ENCODE measurements at places on chromosomes 16 and 17.

DNA sequence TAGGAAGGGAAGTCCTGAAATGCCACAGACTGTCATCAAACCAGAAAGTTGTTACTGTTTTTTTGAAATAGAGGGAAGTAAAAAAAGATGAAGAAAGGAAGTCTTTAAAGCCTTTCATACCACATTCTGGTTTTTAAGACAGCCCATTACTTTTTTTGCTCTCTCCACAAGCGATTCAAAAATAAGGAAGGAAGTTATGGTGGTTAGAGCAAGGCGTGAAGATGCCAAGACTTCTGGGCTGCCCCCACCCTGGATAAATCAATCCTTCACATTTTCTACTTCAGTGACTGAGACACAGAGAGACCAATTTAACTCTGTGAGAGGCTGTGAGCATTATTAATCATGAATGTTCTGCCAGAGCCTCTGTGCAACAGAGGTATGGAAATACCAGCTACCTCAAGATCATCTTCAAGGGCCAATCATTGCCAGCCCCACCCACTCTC lies 82.3 kb upstream of the BCAR1 start:
- DNase-seq = no peak

GRCh38 chr17:64133546-64134215 lies 3.7 kb upstream of the ERN1 start:
- peak; percentile 75 for DNase-seq

GRCh38 chr17:75277664-75278071 lies 6.6 kb upstream of the MIF4GD start:
- no peak for DNase-seq

DNA sequence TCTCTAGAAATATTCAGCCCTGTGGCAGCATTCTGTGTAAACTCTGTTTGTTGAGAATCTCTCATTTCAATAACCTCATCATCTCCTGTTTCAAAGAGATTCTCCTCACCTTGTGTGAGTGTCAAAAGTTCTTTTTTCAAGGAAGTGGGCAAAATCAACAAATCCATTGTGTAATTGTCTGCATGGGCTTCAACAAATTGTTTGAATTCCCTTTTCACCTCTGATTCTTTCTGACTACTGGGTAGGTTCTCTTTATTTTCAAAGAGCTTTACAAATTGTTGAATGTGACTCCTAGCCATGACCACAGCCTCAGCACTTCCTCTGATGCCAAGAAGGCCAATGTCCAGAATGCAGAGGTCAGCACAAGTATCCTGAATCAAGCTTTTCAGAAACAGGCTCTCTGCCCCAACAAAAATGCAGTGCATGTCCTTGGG lies 48.0 kb downstream of the N4BP1 start:
- no peak for DNase-seq

GRCh38 chr16:4649744-4650442 lies 25.3 kb downstream of the MGRN1 start:
- DNase-seq = no peak

DNA sequence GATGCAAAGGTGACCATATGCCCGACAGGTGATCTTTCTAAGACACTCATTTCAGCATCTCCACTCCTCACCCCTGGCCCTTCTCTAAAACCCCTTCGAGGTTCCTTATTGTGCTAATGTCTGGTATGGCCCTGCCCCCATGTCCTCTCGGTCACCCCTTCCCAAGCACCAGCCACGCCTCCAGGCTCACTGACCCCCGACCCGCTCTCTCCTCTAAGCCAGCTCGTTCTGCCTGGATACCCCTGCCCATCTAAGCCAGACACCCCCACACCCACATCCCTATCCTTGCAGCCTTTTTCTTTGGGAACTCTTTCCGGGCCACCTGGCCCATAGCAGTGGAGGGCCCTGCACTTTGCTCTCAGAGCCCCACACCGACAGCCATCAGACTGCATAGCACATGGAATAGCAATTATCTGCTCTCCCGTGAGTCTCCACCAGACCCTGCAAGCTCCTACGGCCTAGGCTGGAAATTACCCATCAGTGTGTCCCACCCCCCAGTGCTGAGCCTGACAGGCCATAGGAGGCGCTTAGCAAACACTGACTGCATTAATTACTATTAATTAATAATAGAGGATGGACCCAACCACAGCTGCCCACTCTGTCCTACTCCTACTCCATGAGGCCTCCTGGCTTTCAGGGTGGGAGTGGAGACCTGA lies 176.7 kb downstream of the TMEM132E start:
- DNase-seq = no peak

- no peak for DNase-seq
Measured at GRCh38 chr17:79645022-79645776, 34.3 kb upstream of the RBFOX3 start.

DNA sequence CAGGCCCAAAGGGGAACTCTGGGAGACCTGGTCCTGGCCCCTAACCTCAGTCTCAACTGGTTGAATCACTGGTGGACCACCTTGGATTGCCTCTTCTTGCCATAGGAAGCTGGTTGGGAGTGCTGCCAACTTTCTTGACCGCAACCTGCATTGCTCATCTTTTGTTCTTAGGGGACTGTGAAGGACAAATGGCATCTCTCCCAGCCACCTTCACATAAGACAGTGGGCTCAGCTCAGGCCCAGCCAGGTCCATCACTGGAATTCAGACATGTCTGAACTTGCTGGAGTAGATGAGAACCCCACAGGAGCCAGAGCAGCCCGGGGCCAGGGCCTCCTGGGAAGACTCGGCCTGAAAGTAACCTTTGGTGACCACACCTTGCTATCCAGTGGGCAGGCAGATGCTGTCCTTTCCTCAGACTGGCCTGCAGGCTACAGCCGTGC lies 18.8 kb downstream of the ADORA2B start:
- DNase-seq = no peak

GRCh38 chr16:75169899-75170405 lies 21.6 kb downstream of the ZFP1 start:
- DNase-seq = no peak

DNA sequence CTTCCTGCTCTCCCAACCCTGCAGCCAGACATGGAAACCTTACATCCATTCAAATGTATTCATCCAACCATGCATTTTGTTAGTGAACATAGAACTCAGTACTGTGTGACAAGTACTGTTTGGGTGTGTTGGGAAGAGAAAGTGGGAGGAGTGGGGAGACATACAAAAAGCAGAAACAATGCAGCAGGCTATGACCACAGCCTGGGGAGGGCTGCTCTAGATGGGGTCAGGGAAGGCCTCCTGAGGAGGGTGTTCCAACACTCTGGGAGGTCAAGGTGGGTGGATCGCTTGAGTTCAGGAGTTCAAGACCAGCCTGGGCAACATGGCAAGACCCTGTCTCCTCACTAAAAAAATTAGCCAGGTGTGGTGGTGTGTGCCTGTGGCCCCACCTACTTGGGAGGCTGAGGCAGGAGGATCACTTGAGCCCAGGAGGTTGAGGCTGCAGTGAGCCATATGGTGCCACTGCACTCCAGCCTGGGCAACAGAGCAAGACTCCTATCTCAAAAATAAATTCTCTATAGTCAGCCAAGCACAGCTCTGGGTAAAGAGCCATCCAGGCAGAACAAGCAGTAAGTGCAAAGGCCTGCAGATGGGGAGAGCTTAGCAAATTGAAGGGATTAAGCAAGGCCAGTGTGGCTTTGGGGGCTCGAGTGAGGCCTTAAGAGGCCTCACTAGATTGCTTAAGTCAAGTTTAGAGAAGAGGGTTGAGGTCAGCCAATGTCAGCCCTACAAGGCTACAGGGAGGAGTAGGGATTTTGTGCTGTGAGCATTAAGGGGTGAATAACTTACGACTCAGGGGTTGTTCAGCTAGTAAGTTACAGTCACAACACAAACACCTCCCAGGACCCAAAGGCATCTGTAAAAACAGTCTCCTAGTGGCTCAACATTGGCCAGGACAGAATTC lies 5.5 kb downstream of the SLC13A2 start:
- no peak for DNase-seq

DNA sequence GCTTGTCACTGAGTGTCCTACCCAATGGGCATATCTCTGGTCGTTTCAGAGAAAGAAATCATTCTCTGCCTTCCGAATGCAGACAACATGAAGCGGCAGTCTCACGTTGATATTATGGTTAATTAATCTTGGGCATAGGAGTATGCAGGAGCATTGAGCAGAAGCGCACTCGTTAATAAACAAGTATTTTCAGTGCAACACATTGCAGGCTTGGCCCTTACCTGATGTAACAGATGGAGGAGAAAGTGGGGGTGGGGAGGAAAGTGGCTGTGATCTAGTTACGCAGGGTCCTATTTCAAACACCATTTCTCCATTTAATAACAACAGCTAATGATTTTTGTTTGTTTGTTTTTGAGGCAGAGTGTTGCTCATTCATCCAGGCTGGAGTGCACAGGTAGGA lies 414.0 kb upstream of the RBFOX1 start:
- no peak for DNase-seq

DNA sequence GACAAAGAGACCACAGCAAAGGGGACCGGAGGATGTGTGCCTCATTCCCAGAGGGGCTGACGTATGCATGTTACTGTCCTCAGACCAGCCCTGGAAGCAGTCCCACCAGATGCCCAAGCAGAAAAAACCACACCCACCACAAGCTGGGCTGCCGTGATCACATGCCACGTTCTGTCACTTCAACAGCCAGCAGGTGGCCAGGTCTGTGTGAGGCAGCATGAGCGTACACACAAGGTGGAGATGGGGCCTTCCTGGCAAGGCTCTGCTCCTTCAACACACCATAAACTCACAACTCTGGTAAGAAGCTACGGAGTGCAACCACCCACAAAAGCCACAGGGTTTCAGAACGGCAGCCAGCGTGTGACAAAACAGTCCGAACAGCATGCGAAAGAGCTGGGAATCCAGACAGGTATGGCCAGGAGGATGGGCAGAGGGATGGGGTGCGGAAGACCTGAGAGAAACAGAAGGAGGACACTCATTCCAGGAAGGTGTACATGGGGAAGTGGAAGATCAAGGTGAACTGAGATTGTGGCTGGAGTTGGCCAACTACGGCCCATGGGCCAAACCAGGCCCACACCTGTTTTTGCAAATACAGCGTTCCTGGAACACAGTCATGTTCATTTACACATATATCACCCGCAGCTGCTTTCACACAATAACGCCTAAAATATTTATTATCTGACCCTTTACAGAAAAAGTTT lies 27.9 kb downstream of the MBTPS1 start:
- DNase-seq = no peak

GRCh38 chr16:47142486-47142820 lies 1.3 kb downstream of the NETO2 start:
- no peak for DNase-seq

GRCh38 chr16:81371106-81371505 lies 56.3 kb downstream of the GAN start:
- no peak for DNase-seq

GRCh38 chr17:17682293-17682736 lies 1.1 kb downstream of the RAI1 start:
- no peak for DNase-seq

DNA sequence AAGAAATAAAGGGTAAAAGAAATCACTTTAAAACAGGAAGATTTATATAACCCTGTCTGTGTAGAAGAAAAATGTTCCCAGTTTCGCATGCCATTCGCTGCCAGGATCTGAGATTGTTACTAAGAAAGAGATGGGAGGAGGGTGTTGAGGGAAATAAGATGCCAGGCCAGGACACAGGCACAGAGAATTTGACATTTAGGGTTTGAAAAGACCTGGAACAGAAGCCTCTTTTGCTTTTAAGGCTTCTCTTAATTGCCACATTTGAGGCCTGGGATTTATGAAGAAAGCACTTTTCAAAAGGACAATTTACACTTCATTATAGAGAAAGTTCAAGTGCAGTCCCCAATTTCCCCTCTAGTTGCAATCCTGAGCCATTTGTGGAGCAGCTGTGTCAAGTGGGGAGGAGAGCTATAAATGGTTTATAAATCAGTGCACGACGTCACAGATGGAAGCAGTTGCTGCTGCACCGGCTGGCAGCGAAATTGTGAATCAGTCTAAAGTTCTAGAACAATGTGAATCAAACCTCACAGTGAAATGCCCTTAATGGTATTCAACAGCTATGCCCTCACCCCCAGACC lies 26.5 kb upstream of the C16orf87 start:
- DNase-seq = no peak

DNA sequence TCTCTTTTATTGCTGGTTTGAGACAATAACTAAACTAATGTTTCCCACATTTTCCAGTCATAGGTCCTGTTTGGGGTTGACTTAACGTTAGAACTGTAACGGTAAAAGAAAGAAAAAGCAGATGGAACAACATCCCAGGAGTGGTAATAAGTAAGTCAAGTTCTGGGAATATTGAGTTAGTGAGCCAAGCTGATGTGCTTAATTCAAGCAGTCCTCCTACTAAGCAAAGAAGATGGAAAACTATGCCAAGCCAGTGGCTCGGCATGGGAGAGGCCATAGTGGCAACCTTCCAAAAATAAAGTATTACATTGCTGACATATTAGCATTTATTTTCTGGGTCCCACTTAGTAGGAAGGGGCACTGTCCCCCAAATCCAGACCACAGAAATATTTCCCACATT lies 161.7 kb upstream of the CDH5 start:
- no peak for DNase-seq

- no peak for DNase-seq
Measured at GRCh38 chr16:28946681-28947080, 4.1 kb upstream of the NFATC2IP start.

DNA sequence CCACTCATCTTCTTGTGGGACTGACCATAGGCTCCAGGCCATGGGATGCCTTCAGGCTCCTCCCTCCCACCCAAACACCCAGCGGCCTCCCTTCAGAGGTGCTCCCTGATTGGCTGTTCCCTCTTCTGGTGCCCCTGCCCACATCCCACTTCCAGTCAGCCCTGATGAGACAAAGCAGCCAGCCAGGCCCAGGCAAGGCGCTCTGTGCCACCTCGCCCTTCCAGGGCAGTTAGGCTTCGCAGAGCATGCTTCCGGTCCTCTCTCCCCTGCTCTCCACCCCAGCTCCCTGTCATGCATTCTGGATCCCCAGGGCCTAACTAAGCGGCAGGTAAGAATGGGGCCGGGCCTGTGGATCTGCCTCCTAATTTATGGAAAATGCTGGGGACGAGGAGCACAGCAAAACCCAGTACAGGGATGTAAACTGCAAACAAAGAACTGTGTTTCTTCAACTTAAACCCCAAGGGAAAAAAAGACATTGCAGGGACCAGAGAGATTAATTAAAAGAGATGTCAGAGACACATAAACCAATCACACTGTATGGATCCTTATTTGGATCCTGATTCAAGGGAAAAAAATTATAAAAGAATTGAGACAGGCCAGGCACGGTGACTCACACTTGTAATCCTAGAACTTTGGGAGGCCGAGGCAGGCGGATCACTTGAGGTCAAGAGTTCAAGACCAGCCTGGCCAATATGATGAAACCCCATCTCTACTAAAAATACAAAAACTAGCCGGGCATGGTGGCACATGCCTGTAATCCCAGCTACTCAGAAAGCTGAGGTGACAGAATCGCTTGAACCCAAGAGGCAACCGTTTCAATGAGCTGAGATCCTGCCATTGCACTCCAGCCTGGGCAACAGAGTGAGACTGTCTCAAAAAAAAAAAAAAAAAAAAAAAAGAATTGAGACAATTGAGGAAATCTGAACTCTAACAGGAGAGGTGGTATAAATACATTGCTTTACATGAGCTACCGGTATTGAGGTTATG lies 26.0 kb downstream of the ZDHHC7 start:
- DNase-seq = no peak

DNA sequence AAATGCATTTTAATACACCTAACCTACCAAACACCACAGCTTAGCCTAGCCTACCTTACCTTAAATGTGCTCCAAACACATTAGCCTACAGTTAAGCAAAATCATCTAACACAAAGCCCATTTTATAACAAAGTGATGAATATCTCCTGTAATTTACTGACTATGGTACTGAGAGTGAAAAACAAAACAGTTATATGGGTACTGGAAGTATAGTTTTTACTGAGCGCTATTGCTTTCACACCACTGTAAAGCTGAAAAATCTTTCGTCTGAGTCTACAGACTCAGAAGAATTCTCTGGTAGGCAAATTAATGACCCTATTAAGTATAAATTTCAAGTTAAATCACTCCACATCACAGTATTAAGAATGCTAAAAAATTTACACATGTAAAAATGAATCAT lies 3.5 kb downstream of the GRB2 start:
- no peak for DNase-seq
